ENCODE measurements at places on chromosomes 1 and 21.

- no peak for DNase-seq
These were observed 13.5 kb downstream of the ESPN start for GRCh38 chr1:6438047-6438525.

DNA sequence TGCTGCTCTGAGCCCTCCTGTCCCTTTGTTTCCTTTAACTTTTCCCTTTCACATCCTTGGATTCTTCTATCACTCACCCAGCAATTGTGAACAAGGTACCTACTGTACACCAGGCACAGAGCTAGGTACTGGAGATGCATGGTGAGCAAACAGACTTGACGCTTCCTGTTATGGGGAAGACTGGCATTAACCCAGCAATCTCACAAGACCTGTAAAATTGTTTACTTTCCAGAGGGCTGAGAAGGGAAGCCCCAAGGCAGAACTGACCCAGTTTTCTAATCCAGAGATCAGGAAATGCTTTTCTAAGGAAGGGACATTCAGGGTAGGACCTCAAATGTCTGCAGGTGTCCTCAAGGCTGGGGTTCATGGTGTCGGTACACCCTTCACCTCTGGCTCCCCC lies 171.6 kb upstream of the KAZN start:
- no peak for DNase-seq

- DNase-seq: no peak
These were observed 58.5 kb upstream of the S1PR1 start for GRCh38 chr1:101178341-101178687.

GRCh38 chr1:225921734-225922709 lies 2.0 kb downstream of the PYCR2 start:
- no peak for DNase-seq

- peak; percentile 38 for DNase-seq
These were observed 170.8 kb downstream of the ADSS2 start for GRCh38 chr1:244280859-244281258.

DNA sequence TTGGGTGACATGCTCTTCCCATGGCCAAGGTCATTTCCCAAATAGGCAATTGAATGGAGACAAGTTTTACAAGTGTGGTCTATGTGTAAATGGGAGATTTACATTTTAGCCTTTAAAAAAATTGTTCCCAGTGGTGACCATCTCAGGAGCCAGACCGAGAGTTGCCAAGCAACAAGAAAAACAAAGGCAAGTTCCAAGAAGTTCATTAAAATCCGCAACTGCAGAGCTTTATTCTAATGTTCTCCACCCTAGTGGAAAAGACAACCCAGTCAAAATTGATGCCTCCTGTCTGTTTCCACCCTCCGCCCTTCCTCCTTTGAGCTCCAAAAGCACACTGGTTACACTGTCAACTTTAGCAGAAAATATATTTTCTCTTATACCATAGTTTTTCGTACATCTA lies 33.2 kb upstream of the CD55 start:
- DNase-seq: no peak

- DNase-seq: no peak
These were observed 191.3 kb upstream of the HP1BP3 start for GRCh38 chr1:20978413-20978812.

DNA sequence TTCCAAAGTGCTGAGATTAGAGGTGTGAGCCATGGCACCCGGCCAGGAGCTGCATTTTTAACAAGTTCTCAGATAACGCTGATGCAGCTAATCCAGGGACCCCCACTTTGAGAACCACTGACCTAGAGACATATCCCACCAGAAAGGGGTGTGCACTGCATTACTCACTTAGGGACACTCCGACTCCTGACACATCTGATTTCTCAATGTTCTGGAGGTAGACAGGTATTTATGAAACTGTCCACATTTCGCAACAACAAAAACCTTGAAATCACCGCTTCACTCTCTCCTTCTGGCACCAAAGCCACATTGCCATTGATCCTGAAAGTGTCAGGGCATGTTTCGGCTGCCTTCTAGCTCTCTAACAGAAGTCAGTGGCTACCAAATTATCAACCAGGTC lies 23.2 kb upstream of the CAMTA1 start:
- DNase-seq: no peak

DNA sequence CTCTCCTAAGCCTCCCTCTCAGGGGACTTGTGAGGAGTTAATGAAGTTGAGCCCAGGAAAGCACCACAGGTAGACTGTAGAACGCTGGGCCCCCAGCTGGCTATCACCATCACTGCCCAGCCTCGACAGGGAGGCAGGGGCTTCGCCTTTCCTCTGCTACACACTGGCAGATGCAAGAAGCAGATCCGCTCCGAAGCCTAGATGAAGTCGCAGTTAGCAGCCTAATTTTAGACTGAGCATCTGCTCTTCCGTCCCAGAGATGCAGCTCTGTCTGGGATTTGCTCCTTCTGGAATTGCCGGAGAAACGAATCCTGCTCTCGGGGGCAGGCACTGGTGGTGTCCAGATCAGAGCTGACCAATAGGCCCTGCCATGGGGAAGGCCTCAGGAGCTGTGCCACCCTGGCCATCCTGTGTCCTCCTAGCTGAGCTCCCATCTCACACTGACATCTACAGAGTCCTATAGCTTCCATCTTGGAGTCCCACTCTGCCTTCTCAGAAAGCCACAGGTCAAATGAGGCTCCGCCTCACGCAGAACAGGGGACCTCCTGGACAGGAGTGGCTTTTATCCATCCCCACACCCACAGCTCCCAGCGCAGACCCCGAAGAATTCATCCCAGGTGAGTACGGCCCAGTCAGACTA lies 186.8 kb upstream of the EDN2 start:
- DNase-seq: no peak

GRCh38 chr1:10528066-10529014 lies 53.6 kb downstream of the PEX14 start:
- peak; percentile 53 for DNase-seq

GRCh38 chr1:28139025-28139712 lies 37.3 kb downstream of the PTAFR start:
- no peak for DNase-seq

DNA sequence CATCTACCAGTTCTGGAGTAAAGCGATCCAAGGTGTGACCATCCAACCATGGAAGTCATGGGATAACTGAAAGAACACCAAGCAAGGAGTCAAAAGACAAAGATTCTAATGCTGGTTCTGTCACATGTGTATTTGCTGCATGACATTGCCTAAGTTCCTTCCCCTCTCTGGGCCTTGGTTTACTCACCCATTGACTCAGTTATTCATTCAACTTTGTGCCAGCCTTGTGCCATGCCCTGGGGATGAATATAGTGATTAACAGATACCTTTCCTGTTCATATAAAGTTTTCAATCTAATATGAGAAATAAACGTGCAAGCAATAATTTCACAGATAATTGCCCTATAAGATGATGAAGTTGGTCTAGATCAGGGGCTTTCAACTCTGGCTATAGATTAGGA lies 33.0 kb upstream of the CAMK1G start:
- no peak for DNase-seq

DNA sequence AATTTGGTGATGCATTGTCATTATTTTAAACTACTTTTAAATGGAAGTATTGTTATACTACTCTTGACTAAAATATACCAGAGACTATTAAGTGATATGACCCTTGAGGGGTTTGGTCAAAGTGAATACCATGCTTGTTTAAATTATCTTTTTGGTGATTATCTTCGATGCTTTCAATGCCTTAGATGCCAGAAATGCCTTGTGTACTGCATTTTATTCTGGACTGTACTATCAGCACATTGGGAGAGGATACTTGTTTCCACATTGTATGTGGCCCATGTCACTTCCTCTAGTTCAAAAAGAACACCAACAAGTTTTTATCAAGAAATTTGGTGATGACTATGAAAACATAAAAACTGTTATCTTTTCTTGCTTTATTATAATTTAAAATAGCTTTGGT lies 16.3 kb downstream of the MAP3K7CL start:
- no peak for DNase-seq

GRCh38 chr1:199751962-199752687 lies 275.4 kb upstream of the NR5A2 start:
- no peak for DNase-seq
